Stimulated activated CD8-positive, alpha-beta memory T cell treated with anti-CD3 and anti-CD28 coated beads, Interleukin-2, amount 100 ng/mL, for 1 hour (primary cell): ENCODE measurements at places on chromosomes 4 and X.
A peak's percentile ranks its signal among the peaks of the same experiment; 100 is the strongest.

- DNase-seq = no peak
Observed at GRCh38 chr4:36476135-36476534, 194.7 kb downstream of the DTHD1 start.

GRCh38 chrX:1196436-1196835 lies 16.0 kb downstream of the CRLF2 start:
- no peak for DNase-seq

DNA sequence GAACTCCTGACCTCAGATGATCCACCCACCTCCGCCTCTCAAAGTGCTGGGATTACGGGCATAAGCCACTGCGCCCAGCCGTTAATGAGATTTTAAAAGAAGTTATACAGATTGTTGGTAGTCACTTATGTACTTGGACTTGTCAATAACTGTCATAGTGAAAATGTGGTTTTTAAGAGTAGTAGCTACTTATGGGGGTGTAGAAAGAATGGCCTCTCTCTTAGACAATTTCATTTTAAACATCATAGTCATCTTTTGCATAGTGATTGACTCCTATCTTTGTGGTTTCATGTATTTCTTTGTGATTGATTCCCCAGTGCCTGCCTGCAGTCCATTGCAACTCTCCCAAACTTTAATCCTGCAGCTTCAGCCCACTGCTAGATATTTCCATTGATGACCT lies 17.4 kb downstream of the FAM199X start:
- DNase-seq = no peak

- DNase-seq = no peak
Observed at GRCh38 chr4:158722291-158722916, 792 bp downstream of the PPID start.

GRCh38 chr4:101730291-101731117 lies 60.0 kb upstream of the BANK1 start:
- DNase-seq = no peak

DNA sequence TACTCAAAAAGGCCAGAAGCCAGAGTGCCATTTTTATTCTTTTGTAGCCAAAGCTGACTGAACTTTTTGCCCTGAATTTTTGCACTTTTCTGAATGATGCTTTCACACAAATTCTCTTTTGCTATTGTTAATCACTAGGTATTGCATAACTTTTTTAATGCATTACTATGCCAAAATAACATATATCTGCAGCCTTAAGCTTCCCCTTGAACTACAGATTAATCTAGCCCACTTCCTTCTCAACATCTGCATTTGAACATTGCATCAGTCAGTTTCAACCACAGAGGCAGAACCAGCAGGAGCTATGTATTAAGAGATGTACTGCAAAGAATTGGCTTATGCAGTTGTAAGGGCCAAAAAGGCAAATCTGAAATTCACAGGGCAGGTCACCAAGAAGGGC lies 197.6 kb upstream of the GYPA start:
- DNase-seq = no peak

DNA sequence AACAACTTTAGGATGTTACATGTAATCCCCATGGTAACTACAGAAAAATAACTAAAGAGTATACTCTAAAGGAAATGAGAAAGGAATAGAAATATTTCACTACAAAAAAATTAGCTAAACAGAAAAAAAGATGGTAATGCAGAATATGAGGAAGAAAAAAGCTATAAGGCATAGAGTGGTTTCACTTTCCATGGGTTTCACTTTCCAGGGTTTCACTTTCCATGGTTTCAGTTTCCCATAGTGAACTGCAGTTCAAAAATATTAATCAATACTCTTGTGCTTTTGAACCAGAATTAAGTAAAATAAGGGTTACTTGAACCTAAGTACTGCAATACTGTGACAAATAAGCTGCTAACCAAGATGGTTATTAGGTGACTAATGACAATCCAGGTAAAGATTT lies 42.0 kb downstream of the NPFFR2 start:
- no peak for DNase-seq

DNA sequence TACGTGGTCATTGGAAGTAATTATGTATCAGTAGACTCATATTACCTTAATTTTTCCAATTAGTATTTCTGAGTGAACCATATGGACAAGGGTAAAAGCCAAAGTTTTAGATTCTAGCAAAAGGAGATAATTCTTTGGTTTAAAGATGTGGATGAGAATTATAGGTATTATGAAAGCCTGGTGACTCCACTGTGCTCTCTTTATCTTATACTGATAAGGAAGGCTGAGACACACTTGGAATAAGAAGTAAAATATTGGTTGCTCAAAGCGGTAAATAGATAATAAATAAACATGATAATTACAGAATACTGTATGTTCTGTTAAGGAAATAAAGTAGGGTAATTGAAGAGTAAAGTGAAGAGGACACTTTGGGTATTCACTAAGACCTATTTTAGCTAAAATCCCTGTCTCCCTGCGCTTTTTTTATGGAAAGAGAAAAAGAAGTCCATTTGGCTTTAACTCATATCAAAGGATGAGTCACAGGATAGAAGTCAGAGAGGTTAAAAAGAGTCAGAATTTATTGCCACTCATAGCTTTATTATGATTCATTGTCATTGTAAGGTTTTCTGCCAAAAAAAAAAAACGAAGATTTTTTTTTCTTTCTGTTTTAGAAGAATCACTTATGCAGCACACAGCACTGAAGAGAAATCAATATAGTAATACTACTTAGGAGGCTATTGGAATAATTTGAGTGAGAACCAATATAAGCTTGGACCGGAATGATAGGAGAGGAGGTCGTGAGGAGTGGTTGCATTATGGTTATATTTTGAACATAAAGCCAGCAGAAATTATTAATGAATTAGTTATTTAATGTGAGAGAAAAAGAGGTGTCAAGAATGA lies 2463.1 kb downstream of the ARAP2 start:
- no peak for DNase-seq

GRCh38 chr4:184845367-184846021 lies 19.7 kb upstream of the ACSL1 start:
- no peak for DNase-seq

GRCh38 chr4:66539745-66540144 lies 869.5 kb upstream of the EPHA5 start:
- DNase-seq = no peak

- DNase-seq = no peak
Observed at GRCh38 chrX:131987252-131987651, 35.9 kb upstream of the STK26 start.

DNA sequence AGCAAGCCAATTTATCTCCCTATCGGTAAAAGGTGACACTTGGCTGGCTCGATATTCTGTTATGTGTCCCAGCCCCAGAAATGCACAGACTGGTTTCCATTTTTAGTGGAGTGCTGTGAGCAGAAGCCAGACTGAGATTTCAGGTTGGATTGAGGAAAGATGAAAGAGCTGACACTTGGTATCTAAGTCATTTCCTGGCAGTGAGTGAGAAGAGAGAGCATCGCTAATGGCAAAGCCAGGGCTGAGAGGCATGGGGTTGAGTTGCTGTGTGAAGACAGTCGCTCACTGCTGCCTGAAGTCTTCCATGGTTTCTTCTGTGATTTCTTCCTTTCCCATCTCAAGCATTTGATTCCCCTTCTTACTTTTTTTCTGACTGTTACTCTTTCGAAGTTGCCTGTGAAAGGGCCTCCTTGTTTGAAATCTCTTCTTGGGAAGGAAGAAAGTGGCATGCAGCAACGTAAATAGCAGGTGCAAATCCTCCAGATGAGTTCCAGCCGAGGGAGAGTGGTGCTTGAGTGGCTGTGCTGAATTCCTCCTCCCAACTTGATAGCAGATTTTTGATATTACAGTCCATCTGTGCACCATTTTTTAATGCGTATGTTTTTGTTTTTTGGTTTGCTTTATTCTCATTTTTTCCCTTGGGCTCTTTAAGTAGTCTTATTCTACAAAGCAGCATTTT lies 109.2 kb upstream of the LIMCH1 start:
- DNase-seq = no peak

DNA sequence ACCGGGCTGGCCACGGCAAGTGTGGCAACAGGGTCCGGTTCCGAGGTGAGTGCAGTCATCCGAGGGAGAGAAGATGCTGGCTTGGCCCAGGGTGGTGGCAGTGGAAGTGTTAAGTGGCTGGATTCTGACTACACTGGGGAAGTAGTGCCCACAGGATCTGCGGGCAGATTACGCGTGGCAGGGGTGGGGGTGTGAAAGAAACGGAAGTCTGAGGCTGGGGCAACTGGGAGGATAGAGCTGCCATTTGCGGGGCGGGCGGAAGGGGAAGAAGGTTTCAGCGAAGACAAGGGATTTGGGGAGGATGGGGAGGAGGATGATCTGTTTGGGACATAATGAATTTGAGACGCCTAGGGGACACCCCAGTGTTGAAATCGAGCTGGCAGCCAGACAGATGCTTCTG lies 5.3 kb downstream of the RS1 start:
- DNase-seq = no peak

DNA sequence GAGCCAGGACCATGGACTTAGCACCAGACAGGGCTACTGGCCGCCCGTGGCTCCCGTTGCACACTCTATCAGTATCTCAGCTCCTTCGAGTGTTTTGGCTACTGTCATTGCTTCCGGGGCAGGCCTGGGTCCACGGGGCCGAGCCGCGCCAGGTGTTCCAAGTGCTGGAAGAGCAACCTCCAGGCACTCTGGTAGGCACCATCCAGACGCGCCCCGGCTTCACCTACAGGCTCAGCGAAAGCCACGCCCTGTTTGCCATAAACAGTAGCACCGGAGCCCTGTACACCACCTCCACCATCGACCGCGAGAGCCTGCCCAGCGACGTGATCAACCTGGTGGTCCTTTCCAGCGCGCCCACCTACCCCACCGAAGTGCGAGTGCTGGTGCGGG lies 1.6 kb downstream of the FAT4 start:
- no peak for DNase-seq

GRCh38 chr4:79588679-79589078 lies 180.7 kb upstream of the GK2 start:
- DNase-seq = no peak

- no peak for DNase-seq
Observed at GRCh38 chr4:47500776-47501175, 15.7 kb downstream of the ATP10D start.

DNA sequence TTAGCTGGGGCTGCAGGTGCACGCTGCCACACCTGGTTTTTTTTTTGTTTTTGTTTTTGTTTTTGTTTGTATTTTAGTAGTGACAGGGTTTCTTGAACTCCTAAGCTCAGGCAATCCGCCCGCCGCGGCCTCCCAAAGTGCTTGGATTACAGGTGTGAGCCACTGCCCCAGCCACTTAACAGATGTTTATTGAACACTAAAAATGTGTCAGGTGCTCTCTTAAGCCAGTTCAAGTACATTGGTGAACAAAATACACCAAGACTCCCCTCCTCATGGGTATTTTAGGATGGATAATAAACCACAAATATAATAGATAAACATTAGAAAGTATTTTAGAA lies 69.9 kb downstream of the TRAPPC11 start:
- DNase-seq = no peak

DNA sequence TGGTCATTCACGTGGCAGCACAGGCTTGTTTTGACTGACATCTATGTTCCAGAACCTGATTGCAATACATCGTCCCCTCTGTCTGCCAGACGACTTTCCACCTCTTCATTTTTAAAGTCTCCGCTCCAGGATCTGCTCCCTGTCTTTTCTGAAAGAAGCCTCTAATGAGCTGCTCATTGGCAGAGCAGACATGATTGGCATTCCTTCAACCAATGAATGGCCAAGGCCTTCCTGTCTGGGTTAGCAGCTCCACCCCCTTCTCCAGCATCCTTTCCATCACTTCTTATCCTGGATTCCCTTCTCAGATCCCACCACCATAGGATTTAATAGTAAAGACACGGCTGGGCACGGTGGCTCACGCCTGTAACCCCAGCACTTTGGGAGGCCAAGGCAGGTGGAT lies 202.7 kb upstream of the KLF3 start:
- DNase-seq = no peak

- DNase-seq = peak; percentile 27
Observed at GRCh38 chr4:184983672-184984356, 34.5 kb upstream of the HELT start.

- DNase-seq = no peak
Observed at GRCh38 chr4:176273736-176274135, 4.7 kb upstream of the ASB5 start.

- no peak for DNase-seq
Observed at GRCh38 chrX:22139822-22140221, 107.7 kb downstream of the PHEX start.

DNA sequence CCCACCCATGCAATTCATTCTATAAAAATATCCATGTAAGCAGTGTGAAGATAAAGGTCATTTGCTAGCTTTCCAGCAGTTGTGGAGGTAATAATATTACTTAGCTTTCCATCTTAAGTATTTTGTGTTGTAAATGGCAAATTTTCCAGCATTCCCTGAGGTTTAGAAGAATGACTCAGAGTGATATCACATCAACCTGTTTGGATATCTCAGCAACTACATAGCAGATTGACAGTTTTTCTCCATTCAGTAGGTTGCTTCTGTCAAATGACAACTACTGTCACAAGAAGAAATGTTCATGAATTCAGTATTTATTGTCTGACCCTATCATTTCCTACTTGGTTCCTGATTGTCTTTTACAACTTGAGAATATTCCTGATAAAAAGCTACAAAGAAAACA lies 434.9 kb upstream of the GALNTL6 start:
- no peak for DNase-seq

- no peak for DNase-seq
Observed at GRCh38 chrX:25017667-25018247, 2.0 kb upstream of the ARX start.

DNA sequence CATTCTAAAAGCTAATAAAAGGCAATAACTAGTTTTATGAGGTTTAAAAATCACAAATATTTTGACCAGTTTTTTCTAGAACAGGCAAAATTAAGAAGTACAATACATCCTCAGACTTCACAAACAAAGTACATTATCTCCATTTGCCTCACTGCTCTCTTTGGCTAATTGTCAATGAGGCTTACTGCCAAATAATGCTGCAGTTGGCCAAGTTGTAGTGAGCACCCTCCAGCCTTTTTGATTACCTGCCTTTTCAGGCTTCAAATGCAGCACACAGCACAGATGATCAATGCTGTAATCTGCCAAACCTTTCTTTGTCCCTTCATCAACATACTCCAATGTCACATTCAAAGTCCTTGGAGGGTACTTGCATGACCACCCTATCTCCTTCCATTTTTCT lies 605.2 kb downstream of the KLHL13 start:
- DNase-seq = no peak

DNA sequence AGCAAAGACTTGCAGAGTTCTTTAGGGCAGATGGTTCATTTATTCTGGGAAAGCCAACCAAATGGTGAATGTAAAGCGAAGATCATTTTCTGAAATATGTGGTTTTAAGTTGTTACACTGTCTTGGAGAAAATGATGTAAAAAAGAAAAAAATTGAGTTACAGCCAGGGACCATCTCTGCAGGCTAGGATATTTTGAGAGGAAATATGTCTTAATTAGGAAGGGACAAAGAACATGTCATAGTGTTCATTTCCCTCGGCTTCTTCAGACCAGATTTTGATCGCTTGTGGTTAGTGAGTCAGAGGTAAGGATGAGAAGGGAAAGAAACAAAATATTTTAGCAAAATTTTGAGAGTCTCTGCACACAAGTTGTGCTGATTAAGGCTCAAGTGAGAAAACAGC lies 59.0 kb upstream of the C1QTNF7 start:
- no peak for DNase-seq

GRCh38 chr4:26762650-26763049 lies 98.0 kb upstream of the STIM2 start:
- no peak for DNase-seq
